ENCODE measurements at places on chromosomes 12 and 14. TPM values are rescaled to one million over a fixed set of nuclear protein-coding genes. Genes with fewer than 3 reads are reported as not detected.

GRCh38 chr14:46581036-46581671, 70.4 kb downstream of the RPL10L start:
- no peaks in the 10 kb centered on the region for H3K4me1 ChIP-seq
- DNase-seq: peak; percentile 69
- no peaks in the 10 kb centered on the region for H3K36me3 ChIP-seq
- no peaks in the 10 kb centered on the region for H3K27me3 ChIP-seq
- H3K4me3 ChIP-seq: no peak overlapping the region

- no peak overlapping the region for H3K4me3 ChIP-seq
- no peaks in the 10 kb centered on the region for H3K27me3 ChIP-seq
- no peaks in the 10 kb centered on the region for H3K36me3 ChIP-seq
- H3K27ac ChIP-seq: no peak overlapping the region
These were observed 78.6 kb upstream of the GALNT9 start for GRCh38 chr12:132407992-132408391.

GRCh38 chr12:7797698-7798398, 8.6 kb downstream of the NANOG start:
- no peaks in the 10 kb centered on the region for H3K27me3 ChIP-seq
- no peak overlapping the region for H3K27ac ChIP-seq
- DNase-seq: peak; percentile 66
- H3K4me3 ChIP-seq: no peak overlapping the region
- no peaks in the 10 kb centered on the region for H3K4me1 ChIP-seq

DNA sequence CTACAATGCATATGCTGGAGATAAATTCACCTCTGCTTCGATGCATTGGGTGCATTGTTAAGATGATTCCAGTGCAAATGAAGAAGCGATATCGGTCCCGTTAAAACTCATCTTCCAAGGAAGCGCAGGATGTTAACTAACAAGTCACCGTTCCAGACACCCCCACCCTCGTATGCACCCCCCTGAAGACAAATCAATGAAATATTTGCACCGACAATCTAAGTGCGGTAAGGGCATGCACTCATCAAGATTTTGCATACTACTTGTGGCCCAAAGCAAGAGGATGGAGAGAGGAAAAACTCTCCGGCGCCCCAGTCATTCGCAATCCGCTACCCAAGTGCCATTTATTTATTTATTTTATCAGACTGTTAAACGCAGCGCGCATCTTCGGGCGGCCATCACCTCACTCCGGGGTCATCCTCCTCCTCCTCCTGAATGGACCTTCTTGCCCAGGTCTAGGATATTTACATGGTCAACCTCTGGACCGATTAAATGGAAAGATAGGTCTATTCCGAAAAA, 1.2 kb downstream of the NOVA1 start:
- H3K27me3 ChIP-seq: peaks cover 21% of the 10 kb centered on the region
- peak overlapping the region; percentile 96 for H3K27ac ChIP-seq
- peaks cover 4% of the 10 kb centered on the region for H3K36me3 ChIP-seq
- DNase-seq: peak; percentile 57
- H3K4me1 ChIP-seq: peaks cover 5% of the 10 kb centered on the region
- H3K4me3 ChIP-seq: peak overlapping the region; percentile 90

PRH1 gene
- 14.6 TPM for total RNA-seq

TDRD9 gene
- total RNA-seq: not detected

DNA sequence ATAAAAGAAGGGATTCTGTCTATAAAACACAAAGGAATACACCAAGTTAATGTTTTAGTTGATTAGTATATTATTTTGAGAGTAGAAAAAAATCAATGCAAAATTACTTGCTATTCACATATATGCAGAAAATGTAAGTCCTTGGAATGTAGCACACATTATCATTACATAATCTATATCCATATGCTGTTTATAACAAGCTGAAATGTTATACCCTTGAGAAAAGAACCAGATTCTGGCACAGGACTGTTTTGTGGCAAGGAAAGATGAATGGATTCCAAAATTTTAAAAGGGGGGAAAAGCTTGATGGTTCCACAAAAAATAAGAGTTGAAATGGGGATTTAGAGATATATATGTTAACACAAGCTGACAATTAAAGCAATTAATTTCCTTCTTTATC, 153.6 kb downstream of the MSRB3 start:
- no peak for DNase-seq
- no peaks in the 10 kb centered on the region for H3K36me3 ChIP-seq
- peaks cover 99% of the 10 kb centered on the region for H3K27me3 ChIP-seq
- no peak overlapping the region for H3K4me3 ChIP-seq

DNA sequence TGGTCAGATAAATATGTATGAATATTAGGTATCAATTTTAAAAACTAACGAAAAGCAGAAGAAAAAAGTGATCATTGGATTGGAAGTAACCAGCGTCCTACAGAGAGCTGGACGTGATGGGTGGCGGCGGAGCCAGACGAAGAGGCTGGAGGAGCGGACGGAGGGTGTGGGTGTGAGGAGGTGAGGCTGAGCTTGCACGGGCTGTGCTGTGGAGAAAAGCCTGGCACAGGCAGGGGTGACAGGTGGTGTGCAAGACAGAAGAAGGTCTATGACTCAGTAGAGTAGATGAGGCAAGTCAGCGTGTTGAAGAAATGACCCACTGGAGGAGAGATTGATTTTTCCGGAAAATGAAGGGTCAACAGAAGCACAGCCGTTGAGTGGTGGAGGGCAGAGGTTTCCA, 56.4 kb downstream of the FZD10 start:
- H3K36me3 ChIP-seq: no peaks in the 10 kb centered on the region
- no peak overlapping the region for H3K27ac ChIP-seq
- DNase-seq: peak; percentile 24
- peaks cover 57% of the 10 kb centered on the region for H3K27me3 ChIP-seq

SETD3 gene
- total RNA-seq: 61.4 TPM

OR6C2 gene
- total RNA-seq: not detected

- no peak overlapping the region for H3K27ac ChIP-seq
- H3K4me3 ChIP-seq: no peak overlapping the region
- H3K36me3 ChIP-seq: no peaks in the 10 kb centered on the region
These were observed 34.9 kb upstream of the SIX1 start for GRCh38 chr14:60684203-60684602.

DNA sequence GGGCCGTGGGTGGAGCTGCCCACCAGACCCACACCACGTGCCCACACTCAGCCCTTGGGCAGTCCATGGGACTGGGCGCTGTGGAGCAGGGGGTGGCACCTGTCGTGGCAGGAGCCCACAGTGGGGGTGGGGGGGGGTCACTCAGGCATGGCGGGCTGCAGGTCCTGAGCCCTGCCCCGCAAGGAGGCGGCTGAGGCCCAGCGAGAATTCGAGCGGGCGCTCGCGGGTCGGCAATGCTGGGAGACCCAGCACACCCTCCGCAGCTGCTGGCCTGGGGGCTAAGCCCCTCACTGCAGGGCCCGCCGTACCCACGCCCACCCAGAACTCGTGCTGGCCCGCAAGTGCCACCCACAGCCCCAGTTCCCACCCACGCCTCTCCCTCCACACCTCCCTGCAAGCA, 132.6 kb upstream of the GARIN2 start:
- H3K4me3 ChIP-seq: no peak overlapping the region
- H3K4me1 ChIP-seq: peaks cover 4% of the 10 kb centered on the region
- DNase-seq: no peak
- H3K36me3 ChIP-seq: no peaks in the 10 kb centered on the region

- no peak overlapping the region for H3K4me3 ChIP-seq
- no peaks in the 10 kb centered on the region for H3K4me1 ChIP-seq
These were observed 48.4 kb downstream of the MYRFL start for GRCh38 chr12:69873429-69873828.

CDCA3 gene
- total RNA-seq: 53.9 TPM

DNA sequence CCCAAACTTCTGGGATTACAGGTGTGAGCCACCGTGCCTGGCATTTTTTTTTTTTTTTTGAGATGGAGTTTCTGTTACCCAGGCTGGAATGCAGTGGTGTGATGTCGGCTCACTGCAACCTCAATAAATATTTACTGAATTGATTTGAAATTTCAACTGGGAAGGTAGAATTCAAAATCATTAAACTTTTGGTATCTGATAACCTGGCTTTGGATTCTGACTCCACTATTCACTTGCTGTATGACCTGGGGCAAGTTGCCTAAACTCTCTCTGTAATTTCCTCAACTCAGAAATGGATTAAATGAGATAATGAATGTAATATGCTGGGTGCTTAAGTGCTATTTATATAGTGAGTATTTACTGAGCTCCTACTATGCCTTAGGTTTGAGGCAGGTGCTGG, 8.7 kb upstream of the METAP2 start:
- H3K4me1 ChIP-seq: no peaks in the 10 kb centered on the region
- H3K36me3 ChIP-seq: no peaks in the 10 kb centered on the region
- H3K4me3 ChIP-seq: no peak overlapping the region

DNA sequence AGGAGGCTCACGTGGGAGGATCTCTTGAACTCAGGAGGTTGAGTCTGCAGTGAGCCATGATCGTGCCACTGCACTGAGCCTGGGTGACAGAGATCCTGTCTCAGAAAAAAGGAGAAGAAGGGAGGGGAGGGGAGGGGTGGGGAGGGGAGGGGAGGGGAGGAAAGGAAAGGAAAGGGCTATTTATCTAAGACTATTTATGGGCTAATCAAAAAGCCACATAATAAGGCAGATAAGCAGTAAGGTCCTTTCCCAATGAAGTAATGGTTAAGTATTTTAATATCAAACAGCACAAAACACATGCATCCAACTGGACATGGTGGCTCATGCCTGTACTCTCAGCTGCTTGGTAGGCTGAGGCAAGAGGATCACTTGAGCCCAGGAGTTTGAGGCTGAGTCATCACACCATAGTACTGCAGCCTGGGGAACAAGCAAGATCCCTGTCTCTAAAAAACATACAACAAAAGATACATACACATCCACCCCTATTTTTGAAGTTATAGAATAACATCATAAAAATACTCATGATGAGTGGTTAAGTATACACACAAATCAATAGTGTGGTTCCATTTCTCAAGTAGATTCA, 9.7 kb downstream of the PAWR start:
- no peaks in the 10 kb centered on the region for H3K27me3 ChIP-seq
- no peak overlapping the region for H3K4me3 ChIP-seq
- peaks cover 2% of the 10 kb centered on the region for H3K4me1 ChIP-seq
- no peak overlapping the region for H3K27ac ChIP-seq
- DNase-seq: peak; percentile 61

GRCh38 chr14:104223101-104224041, 85.0 kb downstream of the KIF26A start:
- no peaks in the 10 kb centered on the region for H3K36me3 ChIP-seq
- peaks cover 3% of the 10 kb centered on the region for H3K4me1 ChIP-seq
- DNase-seq: no peak
- no peaks in the 10 kb centered on the region for H3K27me3 ChIP-seq
- H3K27ac ChIP-seq: no peak overlapping the region

ZNF605 gene
- total RNA-seq: 12.8 TPM

GRCh38 chr12:130683811-130684210, 32.3 kb downstream of the RIMBP2 start:
- H3K27me3 ChIP-seq: no peaks in the 10 kb centered on the region
- no peaks in the 10 kb centered on the region for H3K36me3 ChIP-seq
- DNase-seq: no peak
- H3K4me3 ChIP-seq: peak overlapping the region; percentile 62
- peaks cover 16% of the 10 kb centered on the region for H3K4me1 ChIP-seq
- peak overlapping the region; percentile 40 for H3K27ac ChIP-seq

GRCh38 chr12:53292426-53292825, 2.9 kb upstream of the PFDN5 start:
- H3K4me1 ChIP-seq: no peaks in the 10 kb centered on the region
- no peak for DNase-seq
- no peaks in the 10 kb centered on the region for H3K27me3 ChIP-seq
- H3K27ac ChIP-seq: no peak overlapping the region
- H3K36me3 ChIP-seq: peaks cover 43% of the 10 kb centered on the region

- no peaks in the 10 kb centered on the region for H3K4me1 ChIP-seq
- H3K27me3 ChIP-seq: no peaks in the 10 kb centered on the region
- H3K4me3 ChIP-seq: no peak overlapping the region
- peaks cover 20% of the 10 kb centered on the region for H3K36me3 ChIP-seq
- H3K27ac ChIP-seq: no peak overlapping the region
These were observed 8.6 kb downstream of the NR4A1 start for GRCh38 chr12:52059582-52060497.

DNA sequence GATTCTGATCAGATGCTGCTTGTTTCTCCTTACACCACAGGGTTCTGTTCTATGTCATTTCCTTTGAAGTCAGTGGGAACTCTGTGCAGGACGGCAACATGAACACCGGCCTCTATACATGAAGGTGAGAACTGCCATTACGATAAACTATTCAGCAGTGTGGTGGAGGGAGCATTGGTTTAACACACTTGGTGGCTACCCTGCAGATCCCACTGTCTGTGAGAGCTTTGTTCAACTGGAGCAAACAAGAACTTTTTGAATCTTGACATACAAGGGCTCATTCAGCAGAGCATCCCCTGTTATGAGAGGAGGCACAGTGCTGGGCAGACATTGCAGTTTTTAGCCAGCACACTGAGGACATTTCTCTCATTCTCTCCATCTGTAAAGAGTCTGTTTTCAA, 10.7 kb upstream of the FRS2 start:
- H3K36me3 ChIP-seq: no peaks in the 10 kb centered on the region
- H3K27me3 ChIP-seq: no peaks in the 10 kb centered on the region
- H3K4me1 ChIP-seq: no peaks in the 10 kb centered on the region
- no peak overlapping the region for H3K4me3 ChIP-seq
- DNase-seq: no peak

DNA sequence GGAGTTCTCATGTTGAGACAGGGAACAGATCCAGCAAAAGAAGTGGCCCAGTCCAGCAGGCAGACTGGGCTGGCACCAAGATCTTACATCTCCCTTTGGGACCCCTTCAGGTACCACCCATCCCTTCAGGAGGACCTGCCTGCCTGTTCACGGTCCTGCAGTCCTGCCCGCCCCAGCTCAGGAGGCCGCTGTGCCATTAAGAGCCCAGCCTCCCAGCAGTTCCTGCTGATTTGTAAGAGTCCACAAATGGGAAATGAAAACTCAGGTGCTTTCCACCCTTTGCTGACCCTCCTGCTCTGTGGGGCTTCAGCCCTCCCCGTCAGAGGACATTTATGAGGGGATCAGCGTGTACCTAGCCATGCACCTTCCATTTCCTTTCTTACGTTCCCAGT, 39.5 kb downstream of the C14orf132 start:
- no peak for DNase-seq
- H3K4me1 ChIP-seq: no peaks in the 10 kb centered on the region
- H3K4me3 ChIP-seq: no peak overlapping the region
- H3K27ac ChIP-seq: no peak overlapping the region

DNA sequence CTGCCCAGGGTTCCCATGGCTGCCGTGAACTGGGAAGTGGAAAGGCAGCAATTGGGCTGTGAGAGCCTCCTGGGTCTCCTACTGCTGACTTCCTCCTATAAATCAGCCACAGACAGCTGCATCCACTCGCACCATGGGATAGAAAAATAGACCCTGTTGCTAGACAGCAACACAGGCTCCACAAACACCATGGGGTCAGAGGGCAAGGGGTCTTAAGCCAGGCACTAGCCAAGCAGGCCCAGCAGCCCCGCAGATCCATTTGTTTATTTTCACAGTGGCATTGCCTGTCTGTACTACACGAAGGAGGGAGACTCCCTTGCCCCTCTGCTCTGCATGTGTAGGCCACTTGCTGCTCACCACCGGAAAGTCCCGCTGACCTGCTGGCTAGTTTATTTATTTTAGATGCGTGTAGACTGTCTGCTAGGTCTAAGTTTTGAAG, 139.8 kb downstream of the DACT1 start:
- no peak for DNase-seq
- peaks cover 20% of the 10 kb centered on the region for H3K27me3 ChIP-seq
- peaks cover 14% of the 10 kb centered on the region for H3K4me1 ChIP-seq
- H3K27ac ChIP-seq: peak overlapping the region; percentile 34

Measured in endodermal cell (in vitro differentiated cells).